ENCODE measurements at places on chromosomes 13 and 19.
A peak's percentile ranks its signal among the peaks of the same experiment; 100 is the strongest.

- DNase-seq = peak; percentile 53
These were observed 106.8 kb upstream of the SPATA13 start for GRCh38 chr13:24053519-24054251.

GRCh38 chr19:35000647-35001501, 751 bp downstream of the GRAMD1A start:
- peak; percentile 67 for DNase-seq

GRCh38 chr19:5108123-5108596, 139.2 kb downstream of the KDM4B start:
- no peak for DNase-seq

DNA sequence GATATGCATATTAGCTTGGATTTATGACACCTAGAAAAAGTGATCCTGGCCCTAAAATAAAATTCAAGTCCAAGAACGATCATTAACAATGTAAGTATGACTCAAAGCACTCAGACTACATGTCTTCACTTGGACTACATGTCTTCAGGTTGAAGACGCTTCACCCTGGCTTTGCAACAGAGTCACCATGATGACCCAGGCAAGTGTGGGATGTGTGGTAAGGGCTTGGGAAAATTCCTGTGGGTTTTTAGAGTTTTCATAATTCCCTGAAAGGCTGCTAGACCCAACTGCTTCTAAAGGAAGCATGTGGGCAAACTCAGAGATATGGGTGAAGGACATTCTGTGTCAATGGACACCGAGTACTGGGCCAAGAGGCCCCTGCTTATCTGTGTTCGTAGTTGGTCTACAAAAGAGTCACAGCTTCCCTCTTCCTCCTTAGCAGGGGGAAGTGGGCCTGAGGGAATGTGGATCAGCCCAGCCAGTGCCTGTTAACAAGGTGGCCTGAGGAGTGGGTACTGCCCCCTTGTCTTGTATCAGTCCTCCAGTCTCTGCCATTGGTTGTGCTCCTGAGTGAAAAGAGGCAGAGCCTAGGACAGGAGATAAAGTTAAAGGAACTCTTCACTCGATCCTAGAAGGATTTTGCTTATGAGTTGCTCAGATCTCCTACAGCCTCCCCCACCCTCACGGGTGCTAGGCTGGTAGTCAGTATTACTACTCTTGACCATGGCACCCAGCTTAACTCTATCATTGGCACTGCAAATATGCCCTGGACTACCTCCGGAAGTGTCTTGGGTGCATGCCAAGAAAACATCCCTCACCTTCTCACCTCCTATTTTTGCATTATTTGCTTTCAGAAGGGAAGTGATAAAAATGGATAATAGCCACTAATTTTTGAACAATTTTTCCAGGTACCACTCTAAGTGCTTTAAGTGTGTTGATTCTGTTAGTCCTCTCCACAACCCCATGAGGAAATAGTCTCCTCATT, 406.3 kb downstream of the COG6 start:
- DNase-seq = no peak
